ENCODE measurements at places on chromosomes 11 and 22. TPM values are rescaled to one million over a fixed set of nuclear protein-coding genes. Genes with fewer than 3 reads are reported as not detected.

The OOSP2 gene
- total RNA-seq = not detected

The OR51B5 gene
- total RNA-seq = not detected

The VSIG10L2 gene
- total RNA-seq = not detected

The SERHL2 gene
- 0.99 TPM for total RNA-seq

The SLC1A2 gene
- total RNA-seq = not detected

The RANBP1 gene
- 159 TPM for total RNA-seq

The C22orf39 gene
- total RNA-seq = 35.6 TPM

The PGA4 gene
- not detected for total RNA-seq

The F2 gene
- total RNA-seq = not detected

The VPS37C gene
- total RNA-seq = 6.2 TPM

The EIF3M gene
- 277 TPM for total RNA-seq

The PTGDR2 gene
- total RNA-seq = 0.91 TPM

The DESI1 gene
- total RNA-seq = 32.4 TPM

The TEX54 gene
- total RNA-seq = not detected

The MYOD1 gene
- total RNA-seq = not detected

The ALDH3B1 gene
- total RNA-seq = not detected

The DEUP1 gene
- total RNA-seq = not detected

The KCTD21 gene
- 9.7 TPM for total RNA-seq

The OR8D4 gene
- not detected for total RNA-seq

The TMEM25 gene
- 11.3 TPM for total RNA-seq

The PLEKHA7 gene
- 4.9 TPM for total RNA-seq

Data from activated naive CD4-positive, alpha-beta T cell treated with anti-CD3 and anti-CD28 coated beads, Interleukin-2, amount 10 ng/mL, durations not matched to agents 5 hours and 36 hours (primary cell).